ENCODE measurements at places on chromosomes 13 and 19.

DNA sequence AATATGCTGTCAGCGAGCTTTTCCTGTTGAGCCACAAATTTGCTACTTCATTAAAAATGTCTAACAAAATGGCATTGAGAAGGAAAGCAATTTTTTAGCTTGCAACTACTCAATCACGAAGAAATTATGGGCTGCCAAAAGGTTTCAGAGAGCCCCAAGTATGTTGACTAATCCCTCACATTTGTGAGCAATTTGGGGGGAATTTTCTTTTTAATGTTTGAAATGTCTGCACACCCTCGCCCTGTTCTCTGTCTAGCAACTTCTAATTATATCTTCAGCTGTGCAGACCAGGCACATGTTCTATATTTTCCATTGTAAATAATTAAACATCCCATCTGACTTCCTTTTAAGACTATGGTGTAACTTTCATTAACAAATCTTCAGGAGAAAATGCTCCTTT lies 192.9 kb downstream of the DCT start:
- DNase-seq = no peak

GRCh38 chr13:74622284-74622683 lies 488.1 kb upstream of the KLF12 start:
- no peak for DNase-seq

DNA sequence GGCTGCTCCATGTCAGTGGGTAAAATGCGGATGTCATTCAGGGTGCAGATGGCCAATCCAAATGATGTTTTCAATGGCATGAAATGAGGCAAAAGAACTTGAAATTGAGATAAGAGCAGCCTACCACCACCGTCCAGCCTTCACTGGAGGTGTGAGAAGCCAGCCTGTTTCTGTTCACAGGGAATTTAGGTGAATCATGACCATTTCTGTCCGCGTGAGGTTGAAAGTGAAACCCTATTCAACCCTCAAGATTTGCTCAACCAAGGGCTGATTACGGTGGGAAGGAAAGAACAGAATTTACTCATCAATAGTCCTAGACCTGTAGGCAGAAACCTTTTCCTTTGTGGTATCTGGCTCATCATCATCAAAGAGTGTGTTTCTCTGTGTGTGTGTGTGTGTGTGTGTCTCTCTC lies 370.7 kb downstream of the COG6 start:
- no peak for DNase-seq

GRCh38 chr19:48190288-48190884 lies 19.9 kb downstream of the ZSWIM9 start:
- no peak for DNase-seq

DNA sequence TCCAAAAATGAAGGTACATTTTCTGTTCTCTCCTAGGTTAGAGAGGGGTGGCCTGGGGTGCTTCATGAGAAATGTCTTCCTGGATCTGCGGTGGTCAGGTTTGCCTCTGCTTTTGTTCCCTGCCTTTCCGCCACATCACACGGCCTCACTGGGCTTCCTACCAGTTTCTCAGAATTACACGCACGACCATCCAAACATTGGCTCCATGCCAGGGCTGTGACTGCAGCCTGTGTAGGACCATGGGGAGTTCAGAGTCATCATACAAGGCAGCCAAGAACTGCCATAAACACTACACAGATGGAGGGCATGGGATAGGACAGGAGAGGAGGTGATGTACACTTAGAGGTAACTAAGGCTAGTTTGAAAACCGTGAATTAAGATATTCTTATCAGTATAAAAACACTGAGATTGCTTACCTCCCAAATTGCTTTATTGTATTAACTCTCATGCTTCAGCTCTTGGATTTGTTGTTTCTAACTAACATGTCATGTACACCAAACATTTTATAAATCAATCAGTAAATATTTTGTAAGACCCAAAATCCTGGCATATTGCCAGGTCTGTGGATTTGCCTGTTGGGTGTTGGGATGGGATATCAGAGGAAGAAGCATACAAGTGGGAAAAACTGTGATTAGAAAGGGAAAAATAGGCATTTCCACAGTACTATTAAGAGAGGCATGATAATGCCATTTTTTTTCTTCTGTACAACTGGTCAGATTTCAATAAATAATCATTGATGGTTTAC lies 45.2 kb downstream of the CDADC1 start:
- DNase-seq = peak; percentile 77

DNA sequence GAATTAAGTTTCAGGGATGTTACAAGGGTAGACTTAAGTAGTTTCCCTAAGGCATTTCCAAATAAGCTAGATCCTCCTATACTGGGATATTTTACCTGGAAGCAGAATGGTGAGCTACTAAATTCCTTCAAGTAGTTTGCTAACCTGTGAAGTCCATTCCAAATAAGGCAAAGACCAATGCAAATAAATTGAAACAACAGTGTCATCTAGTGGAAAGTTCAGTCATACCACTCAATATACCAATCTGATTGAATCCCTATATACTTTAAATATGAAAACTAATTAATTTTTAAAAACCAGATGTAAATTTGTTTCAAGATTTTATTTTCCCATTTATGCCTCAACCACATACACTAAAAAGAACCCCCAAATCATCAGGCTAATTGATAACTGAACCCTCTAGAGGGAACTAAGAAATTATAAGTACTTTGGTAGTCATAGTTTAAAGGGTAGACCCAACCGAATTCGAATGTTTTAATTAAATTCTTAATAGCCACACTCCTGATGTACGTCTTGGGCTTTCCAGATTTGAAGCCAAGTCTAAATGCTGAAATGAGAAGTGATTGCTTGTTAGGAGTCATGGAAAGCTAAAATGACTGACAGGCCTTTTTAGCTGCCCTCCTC lies 223.7 kb downstream of the TBC1D4 start:
- peak; percentile 60 for DNase-seq

GRCh38 chr13:42977219-42977659 lies 14.8 kb downstream of the EPSTI1 start:
- DNase-seq = no peak

DNA sequence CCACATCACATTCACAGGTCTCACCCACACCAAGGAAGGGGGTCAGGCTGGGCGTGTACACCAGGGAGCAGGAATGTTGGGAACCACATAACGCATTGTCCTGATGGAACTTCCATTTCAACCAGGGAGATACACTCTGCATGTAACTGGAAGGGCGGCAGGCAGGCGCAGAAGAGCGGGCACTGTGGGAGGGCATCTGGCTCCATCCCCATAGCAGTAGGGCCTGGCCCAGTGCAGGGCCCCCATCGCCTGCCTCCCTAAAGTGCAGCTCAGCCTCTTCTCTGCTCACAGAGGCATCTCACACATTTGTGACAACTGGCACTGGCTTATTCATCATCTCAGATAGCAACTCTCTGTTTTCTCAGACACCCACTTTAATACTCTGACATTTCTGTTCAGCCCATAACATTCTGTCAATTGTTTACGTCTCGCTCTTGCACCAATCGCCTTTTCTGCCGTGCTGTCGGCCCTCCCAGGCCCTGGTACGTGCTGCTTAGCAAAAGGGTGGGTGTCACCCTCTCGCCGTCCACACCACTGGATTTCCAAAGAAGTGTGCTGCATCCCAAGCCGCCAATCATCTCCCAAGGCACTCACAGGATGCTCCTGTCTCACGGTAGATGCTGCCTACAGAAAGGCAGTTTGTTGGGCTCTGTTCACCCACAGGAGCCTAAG lies 353.3 kb upstream of the ZNF507 start:
- no peak for DNase-seq

DNA sequence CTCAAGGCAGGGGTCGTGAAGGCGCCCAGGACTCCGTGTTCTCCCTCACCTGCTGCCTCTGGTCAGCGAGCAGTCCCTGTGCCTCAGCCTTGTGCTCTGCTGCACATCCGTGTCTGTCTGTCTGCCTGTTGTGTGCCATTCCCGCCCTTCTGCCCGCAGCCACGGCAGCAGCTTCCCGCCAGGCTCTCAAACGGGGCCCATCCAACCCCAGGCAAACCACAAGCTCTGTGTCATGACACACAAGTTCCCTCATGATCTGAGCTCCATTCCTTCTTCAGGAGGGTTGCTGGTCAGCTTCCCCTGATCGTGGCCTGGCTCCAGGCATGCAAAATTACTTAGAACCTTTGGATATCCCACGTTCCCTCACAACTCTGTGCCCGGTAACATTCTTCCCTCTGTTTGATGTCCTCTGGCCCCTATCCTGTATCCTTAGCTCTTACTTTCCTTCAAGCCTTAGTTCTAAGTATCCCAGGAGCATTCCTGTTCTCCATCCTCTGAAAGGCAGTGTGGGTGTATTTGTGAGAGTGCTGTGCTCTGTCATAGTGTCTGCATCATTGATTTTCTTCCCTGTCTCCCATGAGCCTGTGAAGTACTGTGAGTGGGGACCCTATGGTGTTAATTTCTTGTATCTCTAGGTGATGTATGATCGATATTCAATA lies 3.2 kb downstream of the GPR183 start:
- DNase-seq = peak; percentile 52

GRCh38 chr13:100129605-100130004 lies 40.7 kb downstream of the PCCA start:
- DNase-seq = peak; percentile 42

DNA sequence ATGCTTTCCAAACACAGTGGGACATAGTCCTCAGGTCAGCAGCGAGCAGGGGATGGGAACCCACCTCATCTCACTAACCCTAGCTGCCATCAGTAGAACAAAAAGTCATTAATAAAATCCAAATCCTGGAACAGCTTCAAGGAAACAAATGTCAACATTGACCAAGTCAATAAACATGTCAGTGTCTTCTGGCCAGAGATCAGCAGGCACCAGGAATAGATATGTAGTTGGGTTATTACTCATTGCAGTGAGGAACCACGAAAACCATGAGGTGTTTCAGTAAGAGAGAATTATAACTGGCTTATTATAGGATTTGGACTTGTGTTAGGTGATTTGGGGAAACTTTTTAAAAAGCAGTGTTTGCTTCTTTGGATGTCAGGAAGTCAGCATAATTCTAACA lies 17.1 kb upstream of the CD33 start:
- DNase-seq = no peak

- no peak for DNase-seq
Observed at GRCh38 chr13:83622422-83622784, 259.9 kb downstream of the SLITRK1 start.

DNA sequence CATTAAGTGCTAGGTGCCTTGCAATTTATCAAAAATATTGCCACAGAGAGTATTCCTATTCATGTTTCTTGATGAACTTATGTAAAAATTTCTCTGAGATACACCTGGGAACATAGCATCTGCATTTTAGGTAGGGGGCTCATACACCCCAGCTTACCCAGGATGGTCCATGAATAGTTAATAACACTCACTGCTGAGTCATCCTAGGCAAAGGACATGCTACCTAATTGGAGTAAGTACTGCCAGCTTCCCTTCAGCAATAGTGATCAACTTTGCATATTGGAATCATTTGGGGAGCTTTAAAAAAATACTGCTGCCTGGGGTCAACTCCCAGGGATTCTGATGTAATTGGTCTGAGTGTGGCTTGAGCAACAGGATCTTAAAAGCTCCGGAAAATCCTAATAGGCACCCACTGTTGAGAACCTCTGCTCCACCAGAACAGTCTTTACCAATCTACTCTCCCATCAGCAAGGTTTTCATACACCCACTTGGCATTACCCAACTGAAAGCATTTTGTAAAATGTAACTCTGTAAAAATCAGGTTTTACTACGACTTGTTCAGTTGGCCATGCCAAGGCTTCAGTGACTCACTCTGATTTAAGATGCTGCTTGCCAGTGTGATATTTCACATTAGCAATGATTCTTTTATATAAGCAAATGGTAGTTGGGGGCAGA lies 67.2 kb upstream of the FNDC3A start:
- DNase-seq = no peak

GRCh38 chr19:57248646-57249045 lies 8.2 kb downstream of the ZNF805 start:
- DNase-seq = no peak

GRCh38 chr13:74114202-74114601 lies 20.0 kb downstream of the KLF12 start:
- no peak for DNase-seq

DNA sequence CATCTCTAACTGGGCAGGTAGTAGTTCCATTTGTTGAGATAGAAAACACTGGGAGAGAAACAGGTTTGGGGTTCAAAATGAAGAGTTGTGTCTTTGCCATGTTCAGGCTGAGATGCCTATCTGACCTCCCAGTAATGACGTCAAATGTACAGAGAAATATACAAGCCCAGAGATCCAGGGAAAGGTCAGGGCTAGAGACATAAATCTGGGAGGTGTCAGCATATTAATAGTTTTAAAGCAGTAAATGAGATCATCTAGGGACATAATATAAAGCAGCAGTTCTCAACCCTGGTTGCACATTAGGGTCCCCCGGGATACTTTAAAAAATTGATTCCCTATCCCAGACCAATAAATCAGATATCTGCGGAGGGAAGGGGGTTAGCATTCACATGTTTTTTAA lies 501.5 kb downstream of the UQCRFS1 start:
- DNase-seq = no peak

GRCh38 chr13:29887030-29887557 lies 36.7 kb upstream of the UBL3 start:
- DNase-seq = no peak

DNA sequence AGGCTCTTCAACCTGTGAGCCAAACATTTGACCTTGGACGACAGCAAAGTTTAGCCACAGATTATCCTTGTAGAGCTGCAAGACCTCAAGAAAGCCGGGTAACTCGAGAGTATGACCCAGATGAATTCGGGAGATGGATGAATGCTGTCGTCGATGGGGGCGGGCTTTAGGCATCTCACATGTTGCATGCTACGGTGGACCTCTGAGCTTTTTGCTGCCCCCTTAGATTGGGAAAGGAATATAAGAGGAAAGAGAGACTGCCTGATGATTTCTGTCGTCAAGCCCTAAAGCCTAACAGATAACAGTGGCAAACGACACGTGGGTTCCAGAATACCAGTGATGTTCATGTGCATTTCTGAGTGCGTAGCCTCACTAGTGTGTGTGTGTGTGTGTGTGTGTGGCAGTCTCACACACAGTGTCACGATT lies 730 bp upstream of the ABCC4 start:
- peak; percentile 79 for DNase-seq
